Naive B cell (primary cell): ENCODE measurements at places on chromosomes 1 and 21.

GRCh38 chr1:28259934-28260802 lies 850 bp downstream of the SESN2 start:
- peak; percentile 22 for DNase-seq

DNA sequence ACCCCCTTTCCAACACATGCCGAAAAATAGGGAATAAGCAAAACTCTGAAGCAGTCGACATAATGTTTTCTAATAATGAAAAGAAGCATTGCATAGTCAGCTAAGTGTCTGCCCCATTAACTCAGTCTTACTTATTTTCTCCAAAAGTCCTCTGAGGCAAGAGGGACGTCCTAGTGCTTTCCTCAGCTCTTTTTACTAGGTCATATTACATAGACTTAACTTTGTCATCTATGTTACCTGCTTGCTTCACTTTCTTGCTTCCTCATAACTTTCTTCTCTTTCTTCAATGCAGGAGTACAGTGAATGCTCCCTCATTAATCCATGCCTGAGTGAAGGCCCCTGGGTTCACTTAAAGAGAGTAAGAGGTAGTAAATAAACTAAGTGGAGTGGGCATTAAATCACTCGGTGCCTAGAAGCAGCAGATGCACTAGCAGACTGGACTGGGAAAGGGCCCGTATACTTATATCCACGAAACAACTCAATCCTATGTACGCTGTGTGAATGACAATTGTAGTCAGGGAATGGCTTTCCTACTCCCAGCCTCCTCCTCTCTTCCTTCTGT lies 210.5 kb upstream of the SPAG17 start:
- no peak for DNase-seq

DNA sequence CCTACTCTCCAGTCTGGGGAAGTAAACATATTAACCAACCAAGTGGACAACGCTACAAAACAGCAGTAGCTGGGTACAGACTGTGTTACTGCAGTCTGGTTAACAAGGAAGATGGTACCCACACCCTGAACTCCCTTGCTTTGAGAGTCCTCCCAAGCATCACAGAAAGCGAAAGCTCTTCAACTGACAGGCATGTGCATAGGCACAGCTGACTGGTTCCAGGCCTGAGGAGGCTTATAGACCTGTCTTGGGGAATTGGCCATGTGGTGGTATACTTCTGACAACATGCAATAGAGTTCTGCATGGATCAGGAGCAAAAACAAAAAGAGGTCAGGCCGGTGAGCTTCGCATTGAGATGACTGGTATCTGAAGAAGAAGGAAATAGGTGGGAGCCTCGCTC lies 17.4 kb downstream of the LMX1A start:
- DNase-seq = no peak

DNA sequence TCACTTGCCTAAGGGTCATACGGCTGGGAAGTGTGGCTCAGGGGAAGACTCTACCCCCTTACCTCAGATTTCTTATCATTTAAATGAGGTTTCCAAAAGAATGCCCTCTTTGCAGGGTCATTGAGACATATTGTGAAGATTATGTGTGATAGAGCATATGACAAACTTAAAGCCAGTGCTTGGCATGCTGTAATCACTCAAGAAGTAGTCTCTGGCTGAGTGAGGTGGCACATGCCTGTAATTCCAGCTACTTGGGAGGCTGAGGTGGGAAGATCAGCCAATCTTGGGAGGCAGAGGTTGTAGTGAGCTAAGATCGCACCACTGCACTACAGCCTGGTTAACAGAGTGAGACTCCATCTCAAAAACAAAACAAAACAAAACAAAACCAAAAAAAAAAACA lies 7.5 kb upstream of the LDLRAD2 start:
- no peak for DNase-seq

- no peak for DNase-seq
Observed at GRCh38 chr1:6349254-6349943, 44.2 kb downstream of the ACOT7 start.

DNA sequence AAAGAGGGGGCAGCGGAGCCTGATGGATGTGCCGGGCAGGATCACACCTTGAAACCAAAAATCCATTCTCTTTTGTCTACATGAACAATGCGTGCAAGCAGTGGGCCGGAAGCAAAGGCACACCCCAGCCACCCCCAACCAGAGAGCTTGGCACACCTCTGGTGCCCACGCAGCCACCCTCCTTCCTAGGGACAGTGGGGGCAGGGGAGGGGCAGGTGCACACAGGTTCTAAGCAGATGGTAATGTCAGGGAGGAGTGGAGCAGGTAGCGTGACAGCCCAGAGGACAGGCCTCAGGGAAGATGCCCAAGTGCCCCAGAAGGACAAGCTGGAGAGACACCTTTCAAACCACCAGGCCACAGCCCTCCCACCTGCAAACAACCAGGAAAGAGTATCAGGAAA lies 36.5 kb downstream of the SYF2 start:
- no peak for DNase-seq

DNA sequence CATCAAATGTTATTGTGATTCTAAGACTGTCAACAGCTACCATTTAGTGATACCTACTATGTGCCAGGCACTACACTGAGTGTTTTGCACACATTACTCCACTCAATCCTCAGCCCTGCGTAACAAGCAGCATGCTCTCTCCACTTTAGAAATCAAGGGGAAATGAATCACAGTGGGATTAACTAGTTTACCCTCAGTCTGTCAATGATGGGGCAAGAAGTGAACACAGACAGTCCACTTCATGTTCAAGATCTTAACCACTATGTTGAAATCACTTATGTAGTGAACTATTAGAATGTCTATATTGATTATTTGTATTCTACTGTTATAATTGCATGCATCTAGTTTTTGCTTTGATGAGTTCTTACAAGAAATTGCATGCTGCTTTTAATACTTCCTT lies 165.3 kb downstream of the LTN1 start:
- DNase-seq = no peak

DNA sequence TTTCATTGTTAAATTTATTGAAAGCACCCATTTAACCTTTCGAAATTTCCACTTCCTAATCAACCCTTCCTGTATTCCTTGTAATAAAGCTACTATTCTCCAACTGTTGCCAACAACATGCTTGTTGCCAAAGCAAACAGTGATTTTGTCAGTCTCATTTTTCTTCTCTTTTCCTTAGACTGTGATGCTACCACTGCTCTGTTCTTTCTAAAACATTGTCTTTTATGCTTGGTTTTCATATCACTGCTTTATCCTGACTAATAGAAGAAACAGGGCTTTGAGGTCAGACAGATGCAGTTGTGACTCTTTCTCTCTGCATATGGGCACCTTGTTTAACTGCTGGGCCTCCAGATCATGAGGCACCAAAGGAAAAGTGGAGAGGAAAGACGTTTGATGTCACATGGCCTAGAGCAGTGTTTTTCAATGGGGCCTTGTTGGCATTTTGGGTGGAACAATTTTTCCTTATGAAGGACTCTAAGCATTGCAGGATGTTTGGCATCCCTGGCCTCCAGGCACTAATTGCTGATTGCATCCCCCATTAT lies 56.1 kb downstream of the HMCN1 start:
- no peak for DNase-seq

DNA sequence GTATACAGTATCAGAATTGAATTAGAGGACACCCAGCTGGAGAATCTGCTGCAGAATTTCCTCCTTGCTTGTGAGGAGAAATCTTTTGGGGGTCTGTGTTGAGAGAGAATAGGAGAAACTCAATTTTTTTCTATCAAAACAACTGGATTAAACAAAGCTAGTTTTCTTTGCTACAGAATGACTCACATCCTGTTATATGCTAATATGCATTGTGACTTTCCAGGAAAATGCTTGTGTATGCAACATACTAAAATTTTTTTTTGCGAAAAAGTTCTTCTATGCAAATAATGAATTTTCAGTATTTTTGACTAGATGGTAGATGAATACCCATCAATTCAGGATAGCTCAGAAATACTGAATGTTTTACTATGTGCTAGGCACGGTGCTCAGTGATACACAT lies 2.2 kb downstream of the VAMP4 start:
- DNase-seq = no peak

DNA sequence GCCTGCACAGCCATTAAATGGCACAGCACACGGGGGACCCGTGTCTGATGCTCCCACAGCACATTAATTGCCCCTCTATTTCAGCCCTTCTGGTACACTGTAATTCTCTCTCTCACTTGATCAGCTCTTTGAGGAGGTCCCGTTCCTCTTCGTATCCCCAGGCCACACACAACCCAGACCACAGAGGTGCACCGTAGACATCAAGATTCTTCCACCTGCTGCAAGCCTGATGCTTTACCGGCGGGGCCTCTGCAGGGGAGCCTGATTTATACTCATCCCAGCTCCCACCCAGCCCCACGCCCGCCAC lies 759 bp downstream of the SMYD3 start:
- no peak for DNase-seq

- no peak for DNase-seq
Observed at GRCh38 chr1:112446411-112446810, 50.4 kb downstream of the CTTNBP2NL start.

GRCh38 chr1:99315305-99315704 lies 51.0 kb downstream of the PLPPR4 start:
- no peak for DNase-seq

DNA sequence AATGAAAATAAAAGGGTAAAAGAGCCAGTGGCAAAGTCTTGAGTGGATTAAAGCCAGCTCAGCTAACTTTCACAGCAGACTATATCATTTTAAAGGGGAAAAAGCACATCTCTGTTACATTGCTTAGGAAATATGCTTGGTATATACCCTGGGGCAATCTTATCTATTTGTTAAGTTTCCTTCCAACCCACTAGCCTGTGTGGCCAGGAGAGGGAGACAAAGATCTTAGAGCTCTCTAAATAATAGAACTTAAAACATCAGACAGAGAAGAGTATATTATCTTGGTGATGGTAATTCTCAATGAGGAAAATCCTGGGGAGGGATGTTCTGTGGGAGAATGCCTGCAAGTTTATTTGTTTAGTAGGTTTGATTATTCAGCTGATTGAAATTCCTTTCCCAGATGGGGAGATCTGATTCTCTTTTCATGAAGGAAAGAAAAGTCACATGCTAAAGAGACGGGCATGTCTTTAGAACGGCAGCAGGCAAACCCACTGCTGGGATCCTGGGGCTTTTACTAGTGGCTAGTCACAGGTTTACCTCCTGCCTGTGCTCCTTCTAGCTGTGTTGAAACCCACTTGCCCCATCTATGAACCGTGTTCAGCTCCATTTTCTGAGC lies 3.6 kb downstream of the KCNE2 start:
- DNase-seq = peak; percentile 20
